ENCODE measurements at places on chromosomes 2 and 18.

DNA sequence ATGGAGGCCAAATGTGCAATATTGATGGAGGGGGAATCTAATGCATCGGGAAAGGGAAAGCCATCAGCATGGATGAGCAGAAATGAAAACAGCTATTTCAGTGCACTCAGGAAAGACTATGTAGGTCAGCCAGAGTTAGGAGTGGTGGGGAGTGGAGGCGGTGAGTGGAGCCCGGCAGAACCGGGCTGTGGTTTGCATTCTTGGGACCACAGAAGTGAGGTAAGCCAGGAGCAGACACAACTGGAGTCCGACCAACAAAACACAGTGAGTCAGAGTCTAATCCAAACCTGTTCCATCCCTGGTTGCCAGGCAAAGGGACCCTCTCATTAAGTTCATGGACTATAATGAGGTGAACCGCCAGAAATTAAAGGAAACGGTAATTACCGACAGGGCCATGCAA lies 61.1 kb upstream of the RAB12 start:
- no peak for DNase-seq

DNA sequence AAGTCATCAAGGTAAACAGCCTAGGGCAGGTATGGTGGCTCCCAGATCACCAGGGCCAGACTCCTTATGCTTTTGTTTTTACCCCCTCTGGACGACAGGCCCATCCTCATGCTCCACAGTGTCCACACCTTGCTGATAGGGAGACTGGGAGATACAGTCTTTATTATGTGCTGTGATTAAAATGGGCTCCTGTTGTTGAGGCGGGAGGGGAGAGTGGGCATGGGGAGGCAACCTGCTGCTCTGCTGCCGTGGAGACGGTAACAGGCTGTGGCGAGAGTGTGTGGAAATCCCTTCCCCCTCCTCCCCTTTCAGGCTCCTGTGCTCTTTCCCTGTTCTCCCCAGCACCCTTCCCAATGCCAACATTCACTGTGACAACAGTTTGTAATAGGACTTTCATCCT lies 38.2 kb upstream of the PNO1 start:
- DNase-seq: no peak

GRCh38 chr18:35507623-35508022 lies 9.9 kb upstream of the INO80C start:
- no peak for DNase-seq

DNA sequence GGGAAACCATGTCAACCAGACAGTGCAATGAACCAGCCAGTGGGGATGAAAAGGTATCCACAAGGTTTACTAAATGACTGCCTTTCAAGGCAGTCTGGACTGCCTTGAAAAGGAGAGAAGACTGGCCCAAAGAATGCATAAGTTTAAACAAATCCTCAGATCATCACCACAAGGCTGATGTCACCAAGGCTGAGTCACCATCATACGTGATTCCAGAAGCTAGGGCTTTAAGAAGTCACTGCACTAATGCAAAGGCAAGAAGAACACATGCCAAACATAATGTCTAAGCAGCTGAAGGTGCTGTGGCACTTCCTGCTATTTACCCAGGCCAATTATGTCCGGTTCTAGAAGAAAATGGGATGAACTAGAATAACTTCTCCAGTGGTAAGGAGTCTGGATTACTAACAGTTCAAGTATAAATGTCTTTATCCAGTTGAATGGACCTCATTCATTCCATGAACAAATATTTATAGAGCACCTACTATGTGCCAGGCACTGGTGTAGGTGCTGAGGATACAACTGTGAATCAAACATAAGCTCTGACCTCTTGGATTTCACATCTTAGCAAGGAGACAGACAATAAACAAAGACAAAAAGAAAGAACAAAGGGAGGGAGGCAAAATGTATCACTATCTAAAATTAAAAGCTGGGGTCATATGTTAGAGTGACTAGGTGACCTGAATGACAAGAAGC lies 37.6 kb upstream of the ONECUT2 start:
- no peak for DNase-seq

DNA sequence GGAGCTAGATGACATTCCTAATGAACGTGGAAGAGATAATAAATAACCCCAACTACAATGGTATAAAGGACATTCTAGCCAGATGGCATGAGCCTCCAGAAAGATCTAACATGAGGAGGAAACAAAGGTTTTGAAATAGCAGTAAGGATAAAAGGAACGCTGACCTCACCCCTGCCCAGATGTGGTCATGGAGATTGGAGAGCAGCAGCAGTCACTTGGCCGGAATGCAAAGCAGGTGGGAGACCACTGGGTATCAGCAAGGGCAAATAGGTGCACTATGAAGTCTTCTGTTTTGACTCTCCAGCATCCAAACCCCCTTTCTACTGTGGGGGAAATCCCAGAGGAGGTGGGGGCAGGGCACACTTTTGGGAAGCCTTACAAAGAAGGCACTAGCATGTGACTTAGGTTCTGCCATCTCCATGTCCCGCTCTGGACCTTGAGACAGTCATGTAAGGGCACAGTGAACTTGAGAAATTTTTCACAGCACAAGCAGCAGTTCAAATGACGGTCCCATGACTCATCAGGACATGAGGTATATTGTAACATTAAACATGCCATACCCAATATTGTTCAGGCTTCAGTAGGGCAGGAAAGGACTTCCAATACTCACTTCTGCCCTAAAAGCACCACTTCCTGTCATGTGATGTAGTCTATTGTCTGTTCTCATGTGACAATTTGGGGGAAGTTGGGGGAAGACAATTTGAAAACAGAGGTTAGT lies 55.2 kb downstream of the METTL4 start:
- DNase-seq: no peak

GRCh38 chr2:157124731-157125130 lies 132.8 kb upstream of the GALNT5 start:
- no peak for DNase-seq

- no peak for DNase-seq
Observed at GRCh38 chr18:77487951-77488740, 238.5 kb downstream of the GALR1 start.

GRCh38 chr2:20179755-20180594 lies 45.0 kb downstream of the SDC1 start:
- no peak for DNase-seq

GRCh38 chr18:12236934-12237832 lies 17.0 kb upstream of the CIDEA start:
- DNase-seq: peak; percentile 94

GRCh38 chr2:105261061-105261460 lies 19.5 kb downstream of the GPR45 start:
- DNase-seq: no peak

DNA sequence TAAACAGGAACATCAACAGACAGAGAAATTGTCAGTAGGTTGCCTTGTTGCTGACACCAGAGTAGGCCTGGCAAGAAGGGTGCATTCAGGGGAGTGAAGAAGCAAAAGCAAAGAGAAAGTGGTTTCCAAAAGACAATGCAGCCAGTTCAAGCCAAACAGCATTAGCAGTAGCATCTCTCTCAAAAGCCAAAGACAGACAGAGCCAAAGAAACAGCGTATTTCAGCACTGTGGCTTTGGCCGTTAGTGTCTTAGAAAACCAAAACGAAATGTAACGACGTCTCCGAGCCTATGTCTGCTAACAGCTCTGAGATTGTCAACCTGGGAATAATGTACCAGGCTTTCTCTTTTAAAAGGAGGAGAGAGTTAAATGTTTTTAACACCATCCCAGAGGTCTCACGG lies 178.6 kb downstream of the NRP2 start:
- no peak for DNase-seq

DNA sequence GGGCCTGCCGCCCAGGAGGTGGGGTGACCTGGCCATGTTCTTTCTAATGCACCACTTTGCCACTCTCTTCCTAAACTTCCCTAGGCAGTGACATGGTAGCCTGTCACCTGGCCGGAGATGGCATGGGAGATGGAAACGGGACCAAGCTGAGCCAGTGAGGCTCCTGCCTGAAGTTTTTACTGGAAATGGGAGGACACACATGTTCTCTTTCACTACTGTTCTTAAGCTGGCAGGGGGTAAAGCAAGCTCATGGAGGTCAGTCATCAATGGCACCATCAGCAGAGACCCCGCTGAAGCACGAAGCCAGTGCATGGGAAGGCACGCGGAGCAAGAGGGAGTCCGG lies 50.7 kb downstream of the ATIC start:
- DNase-seq: no peak

- DNase-seq: no peak
Observed at GRCh38 chr2:58734365-58734764, 493.2 kb upstream of the FANCL start.

DNA sequence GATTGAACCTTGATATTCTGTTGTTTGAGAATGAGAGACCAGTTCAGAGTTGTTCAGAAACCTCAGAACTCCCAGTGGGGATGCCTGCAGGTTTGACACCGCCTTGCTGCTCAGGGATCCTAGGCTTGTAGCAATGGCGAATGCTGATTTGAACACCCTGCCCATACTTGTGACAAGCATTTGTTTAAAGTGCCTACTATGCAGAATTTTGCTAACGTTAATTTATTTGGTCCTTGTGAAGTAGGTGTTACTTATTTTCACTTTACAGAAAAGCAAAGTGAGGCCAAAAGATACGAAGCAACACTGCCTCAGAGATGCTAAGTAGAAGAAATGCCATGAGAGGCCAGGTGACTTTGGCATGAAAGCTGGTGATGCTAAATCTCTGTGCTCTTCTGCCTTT lies 32.3 kb downstream of the STON1 start:
- DNase-seq: no peak

GRCh38 chr2:12066986-12067385 lies 320.6 kb downstream of the LPIN1 start:
- DNase-seq: no peak

GRCh38 chr2:142241016-142241415 lies 110.2 kb upstream of the LRP1B start:
- no peak for DNase-seq

GRCh38 chr18:58196164-58196563 lies 152.1 kb downstream of the NEDD4L start:
- no peak for DNase-seq
